Activated CD4-positive, alpha-beta T cell treated with anti-CD3 and anti-CD28 coated beads for 36 hours (primary cell): ENCODE measurements at places on chromosomes 6 and 20. TPM values are rescaled to one million over a fixed set of nuclear protein-coding genes. Genes with fewer than 3 reads are reported as not detected.

Gene FKBP1A
- 265 TPM for total RNA-seq

Gene HUS1B
- 0.42 TPM for total RNA-seq

Gene KHDC1L
- not detected for total RNA-seq

Gene MAS1
- not detected for total RNA-seq

Gene CD2AP
- 28.4 TPM for total RNA-seq

Gene DEFB124
- total RNA-seq = not detected

Gene FKBP1C
- total RNA-seq = 0.94 TPM

Gene TCF15
- total RNA-seq = not detected

Gene C2
- total RNA-seq = 1.5 TPM

DNA sequence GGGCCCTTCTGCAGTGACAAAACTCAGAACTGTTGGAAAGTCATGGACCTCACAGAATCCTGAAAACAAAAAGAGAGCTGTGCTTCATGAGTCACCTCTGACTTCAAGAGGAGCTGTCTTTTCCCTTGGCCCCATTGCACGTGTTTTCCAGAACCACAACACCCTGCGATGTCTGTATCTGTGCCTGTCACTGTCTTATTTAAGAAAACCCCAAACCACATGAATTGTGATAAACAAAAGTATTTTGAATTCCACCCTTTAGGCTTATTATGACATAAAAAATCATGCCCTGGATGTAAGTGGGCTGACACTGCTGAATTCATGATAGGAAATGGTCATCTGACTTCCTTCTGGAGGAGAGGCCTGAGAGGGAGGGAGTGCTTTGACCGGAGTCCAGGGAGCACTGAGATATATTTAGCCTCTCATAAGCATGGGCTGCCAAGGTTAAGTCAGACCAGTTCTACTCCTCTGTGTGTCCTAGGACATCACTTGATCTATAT, 96.4 kb upstream of the DUSP22 start:
- H3K27me3 ChIP-seq = no peaks in the 10 kb centered on the region
- H3K27ac ChIP-seq = no peak overlapping the region
- peaks cover 54% of the 10 kb centered on the region for H3K4me1 ChIP-seq
- peak; percentile 84 for DNase-seq

DNA sequence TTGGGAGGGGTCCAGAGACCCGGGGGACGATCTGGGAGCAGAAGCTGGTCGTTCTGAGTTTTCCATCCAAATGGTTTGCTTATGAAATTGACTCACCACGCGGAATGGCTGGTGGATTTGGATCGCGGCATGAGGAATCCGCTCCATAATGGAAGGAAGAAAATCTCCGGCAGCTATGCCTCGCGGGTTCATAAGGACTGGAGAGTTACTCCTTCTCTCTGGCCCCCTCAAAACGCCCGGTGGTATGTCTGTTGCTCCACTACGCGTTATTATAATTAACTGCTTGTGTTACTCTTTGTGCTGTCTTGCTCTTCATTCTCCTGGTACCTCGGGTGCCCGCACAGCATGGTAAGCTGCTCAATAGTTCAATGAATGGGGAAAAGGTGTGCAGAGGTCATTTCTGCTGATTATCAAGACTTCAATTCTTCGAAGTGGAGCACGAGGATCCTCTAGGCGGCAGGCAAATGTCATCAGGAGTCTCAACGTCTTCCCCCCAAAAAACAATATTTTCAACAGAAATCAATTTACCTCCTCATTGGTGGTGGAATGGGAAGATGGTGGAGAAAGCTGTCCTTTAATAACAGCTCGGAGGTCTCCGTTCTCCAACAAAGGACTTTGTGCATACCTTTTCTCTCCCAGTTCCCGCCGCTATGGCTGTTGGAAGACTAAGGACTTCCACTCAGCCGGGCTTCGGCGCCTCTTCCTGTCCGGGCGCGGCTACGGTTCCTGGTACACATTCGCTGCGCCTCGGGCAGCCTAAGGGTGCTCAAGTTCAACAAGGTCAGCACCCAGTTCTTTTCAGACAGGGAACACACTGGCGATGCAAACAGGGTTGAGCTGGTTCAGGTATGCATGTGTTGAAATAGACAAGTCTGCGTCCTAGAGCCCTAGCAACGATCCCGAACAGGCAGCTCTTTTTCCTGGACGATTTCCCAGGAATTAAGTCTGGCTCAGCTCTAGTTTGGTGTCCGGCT, 9.2 kb upstream of the PRSS16 start:
- peaks cover 7% of the 10 kb centered on the region for H3K36me3 ChIP-seq
- H3K4me1 ChIP-seq = peaks cover 24% of the 10 kb centered on the region
- peak; percentile 19 for DNase-seq
- H3K27ac ChIP-seq = no peak overlapping the region

- H3K27ac ChIP-seq = no peak overlapping the region
- no peak overlapping the region for H3K4me3 ChIP-seq
- DNase-seq = no peak
- H3K4me1 ChIP-seq = no peaks in the 10 kb centered on the region
- H3K36me3 ChIP-seq = no peaks in the 10 kb centered on the region
Measured at GRCh38 chr20:10857352-10858070, 183.7 kb upstream of the JAG1 start.

- H3K4me1 ChIP-seq = peaks cover 2% of the 10 kb centered on the region
- H3K27me3 ChIP-seq = no peaks in the 10 kb centered on the region
- H3K27ac ChIP-seq = no peak overlapping the region
- H3K36me3 ChIP-seq = no peaks in the 10 kb centered on the region
Measured at GRCh38 chr6:147173675-147174308, 30.4 kb upstream of the STXBP5 start.

DNA sequence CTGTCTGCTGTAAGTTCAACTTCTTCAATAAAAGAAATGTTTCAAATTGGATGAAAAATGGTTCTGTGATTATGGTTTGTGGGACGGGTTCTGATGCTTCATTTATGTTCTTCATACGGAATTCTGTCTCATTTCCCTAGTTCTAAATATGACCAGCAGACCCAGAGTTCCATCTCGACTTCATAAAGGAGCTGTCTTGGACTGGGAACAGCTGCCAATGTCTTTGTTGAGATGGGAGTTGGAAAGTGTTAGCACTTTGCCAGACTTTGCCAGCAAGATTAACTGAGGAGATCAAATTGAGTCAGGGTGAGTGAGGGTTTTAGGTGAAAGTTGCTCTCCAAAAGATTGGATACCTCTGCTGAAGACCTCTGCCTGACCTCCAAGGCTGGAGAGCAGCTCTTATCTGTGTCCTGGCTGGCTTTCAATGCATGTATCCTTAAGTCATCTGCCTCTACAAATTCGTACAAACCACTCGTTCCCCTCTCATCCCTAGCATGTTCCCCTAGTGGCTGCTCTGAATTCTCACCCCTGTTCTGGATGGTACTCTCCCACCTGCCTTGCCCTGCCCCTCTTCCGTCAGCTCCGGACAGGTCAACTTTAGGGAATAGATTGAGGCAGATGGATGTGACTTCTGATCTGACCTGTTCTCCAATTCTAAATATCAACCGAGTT, at the start of gene EFCAB8:
Gene EFCAB8, plus strand, starts transcription at position 223 of the 672 bp plus-strand sequence. CDS start 4,870 bp downstream, outside the sequence.
- peaks cover 20% of the 10 kb centered on the region for H3K4me1 ChIP-seq
- no peak within 1 kb of the TSS for H3K4me3 ChIP-seq
- peak within 1 kb of the TSS; percentile 63 for H3K27ac ChIP-seq
- DNase-seq = no peak
- no peaks in the 10 kb centered on the region for H3K27me3 ChIP-seq

DNA sequence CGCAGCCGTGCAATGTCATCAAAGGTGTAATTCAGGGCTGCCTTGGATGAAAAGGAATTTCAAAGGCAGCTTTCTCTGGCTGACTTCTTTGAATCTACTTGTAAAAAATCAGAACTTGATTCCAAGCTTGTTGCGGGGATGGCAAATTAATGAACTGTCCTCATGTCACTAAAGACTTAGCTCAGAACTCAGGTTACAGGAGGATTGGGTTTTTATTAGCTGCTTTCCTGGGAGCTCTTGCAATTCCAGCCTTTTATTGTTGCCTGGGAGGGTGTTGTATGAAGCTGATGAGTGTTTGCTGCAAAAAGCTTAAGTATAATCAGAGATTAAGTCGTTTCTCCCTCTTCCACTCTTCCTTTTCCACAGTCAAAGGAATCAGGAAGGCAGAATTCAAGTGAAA, 113.0 kb upstream of the CDH4 start:
- H3K27me3 ChIP-seq = peaks cover 7% of the 10 kb centered on the region
- no peaks in the 10 kb centered on the region for H3K36me3 ChIP-seq
- no peaks in the 10 kb centered on the region for H3K4me1 ChIP-seq
- H3K27ac ChIP-seq = no peak overlapping the region

GRCh38 chr6:167120583-167120903, 2.4 kb upstream of the CCR6 start:
- no peak for DNase-seq
- H3K4me3 ChIP-seq = no peak overlapping the region
- peaks cover 64% of the 10 kb centered on the region for H3K4me1 ChIP-seq

GRCh38 chr20:14051454-14051853, 56.1 kb downstream of the MACROD2 start:
- H3K27me3 ChIP-seq = peaks cover 4% of the 10 kb centered on the region
- no peaks in the 10 kb centered on the region for H3K36me3 ChIP-seq
- no peak overlapping the region for H3K4me3 ChIP-seq
- DNase-seq = no peak

DNA sequence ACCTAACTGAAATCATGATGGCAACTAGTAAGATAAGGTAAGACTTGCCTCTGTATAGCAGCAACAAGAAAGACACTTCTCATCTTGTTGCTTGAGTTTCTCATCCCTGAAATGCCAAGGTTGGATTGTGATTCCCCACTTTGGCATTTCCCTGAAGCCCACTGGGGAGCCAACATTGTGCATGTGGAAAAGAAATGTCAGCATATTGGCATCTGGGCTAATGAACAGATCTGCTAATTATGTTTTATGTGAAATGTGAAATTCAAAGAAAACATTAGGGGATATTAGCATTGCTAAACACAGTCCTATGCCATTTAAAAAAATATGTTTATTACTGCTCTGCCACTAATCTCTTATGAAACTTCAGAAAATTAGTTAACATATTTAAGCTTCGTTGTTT, 126.3 kb upstream of the PCSK2 start:
- H3K4me1 ChIP-seq = no peaks in the 10 kb centered on the region
- H3K4me3 ChIP-seq = no peak overlapping the region
- no peak for DNase-seq
- no peaks in the 10 kb centered on the region for H3K27me3 ChIP-seq
- no peaks in the 10 kb centered on the region for H3K36me3 ChIP-seq
- no peak overlapping the region for H3K27ac ChIP-seq

DNA sequence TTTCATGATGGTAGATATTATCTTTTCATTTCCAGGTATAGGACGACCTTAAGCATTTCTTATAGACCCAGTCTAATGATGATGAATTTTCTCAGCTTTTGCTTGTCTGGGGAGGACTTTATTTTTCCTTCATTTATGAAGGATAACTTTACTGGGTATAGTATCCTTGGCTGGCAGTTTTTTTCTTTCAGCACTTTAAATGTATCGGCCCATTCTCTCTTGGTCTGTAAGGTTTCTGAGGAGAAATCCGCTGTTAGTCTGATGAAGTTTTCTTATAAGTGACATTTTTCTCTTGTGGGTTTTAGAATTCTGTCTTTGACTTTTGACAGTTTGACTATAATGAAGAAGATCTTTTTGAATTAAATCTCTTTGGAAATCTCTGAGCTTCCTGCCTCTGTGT, 144.7 kb upstream of the SLC22A23 start:
- peaks cover 30% of the 10 kb centered on the region for H3K27me3 ChIP-seq
- no peaks in the 10 kb centered on the region for H3K4me1 ChIP-seq
- no peak overlapping the region for H3K27ac ChIP-seq

DNA sequence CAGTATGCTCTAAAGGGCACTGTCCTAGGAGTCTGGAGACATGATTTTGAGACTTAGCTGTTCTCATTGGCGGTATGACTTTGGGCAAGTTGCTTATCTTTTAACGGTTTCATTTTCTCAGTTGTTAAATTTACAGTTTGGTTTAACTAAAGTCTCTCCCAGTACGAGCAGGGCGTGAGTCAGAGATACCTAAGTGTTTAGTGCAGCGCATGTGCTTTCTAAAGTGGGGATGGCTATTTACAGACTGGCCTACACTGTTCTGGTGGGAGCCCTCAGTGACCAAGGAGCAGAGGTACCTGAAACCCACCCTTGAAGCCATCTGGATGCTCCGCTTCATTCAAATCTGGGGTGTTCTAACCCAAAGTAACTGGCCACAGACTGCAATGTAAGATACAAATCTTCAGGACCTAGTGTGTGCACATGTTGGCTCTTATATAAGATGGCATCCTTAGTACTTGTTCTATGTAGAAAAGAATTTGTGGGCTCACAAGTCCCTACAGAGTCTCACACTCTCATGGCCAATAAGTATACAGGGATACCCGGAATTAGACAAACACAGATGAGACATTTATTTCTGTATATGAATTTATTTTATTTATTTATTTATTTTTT, 10.7 kb downstream of the MSH5 start:
- no peaks in the 10 kb centered on the region for H3K27me3 ChIP-seq
- H3K36me3 ChIP-seq = peaks cover 29% of the 10 kb centered on the region
- H3K4me3 ChIP-seq = no peak overlapping the region
- no peak for DNase-seq
- H3K4me1 ChIP-seq = no peaks in the 10 kb centered on the region

DNA sequence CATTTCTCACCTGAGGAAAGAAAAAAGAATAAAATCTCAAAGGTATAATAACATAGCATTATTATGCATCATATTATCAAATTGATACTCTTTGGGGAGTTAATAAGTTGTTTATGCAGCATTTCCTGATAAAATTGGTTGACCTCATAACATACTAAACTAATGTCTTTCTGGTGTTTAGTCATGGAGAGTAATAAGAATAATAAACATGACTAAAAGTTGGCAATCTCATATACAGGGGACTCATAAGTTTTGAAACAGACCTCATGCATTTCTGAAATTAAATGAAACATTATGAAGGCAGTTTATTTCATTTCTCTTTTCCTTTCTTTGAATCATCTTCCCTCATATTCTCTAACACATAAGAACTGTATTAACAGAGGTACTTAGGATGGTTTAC, 60.5 kb upstream of the PRDM1 start:
- no peaks in the 10 kb centered on the region for H3K36me3 ChIP-seq
- no peak overlapping the region for H3K27ac ChIP-seq
- peaks cover 2% of the 10 kb centered on the region for H3K4me1 ChIP-seq
- no peak for DNase-seq
- no peak overlapping the region for H3K4me3 ChIP-seq
- peaks cover 10% of the 10 kb centered on the region for H3K27me3 ChIP-seq

GRCh38 chr6:78594668-78595066, 272.7 kb upstream of the IRAK1BP1 start:
- no peaks in the 10 kb centered on the region for H3K27me3 ChIP-seq
- H3K4me3 ChIP-seq = no peak overlapping the region
- H3K36me3 ChIP-seq = no peaks in the 10 kb centered on the region

DNA sequence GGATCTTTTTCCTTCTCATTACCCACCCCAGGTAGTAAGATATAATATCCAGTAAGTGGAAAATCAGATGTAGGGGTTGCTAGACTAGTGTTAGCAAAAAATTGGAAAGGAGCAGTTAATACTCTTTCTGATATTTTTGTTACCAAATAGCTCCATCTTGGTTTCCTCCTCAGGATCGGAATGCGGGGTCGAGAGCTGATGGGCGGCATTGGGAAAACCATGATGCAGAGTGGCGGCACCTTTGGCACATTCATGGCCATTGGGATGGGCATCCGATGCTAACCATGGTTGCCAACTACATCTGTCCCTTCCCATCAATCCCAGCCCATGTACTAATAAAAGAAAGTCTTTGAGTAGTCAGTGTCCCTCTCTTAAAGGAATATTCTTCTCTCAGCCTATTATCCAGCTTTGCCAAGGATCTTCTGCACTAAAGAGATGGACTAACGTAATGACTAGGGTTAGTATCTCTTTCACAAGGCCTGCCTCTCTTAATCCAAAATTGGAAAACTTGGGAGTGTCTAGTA, 1.5 kb downstream of the ROMO1 start:
- peaks cover 64% of the 10 kb centered on the region for H3K36me3 ChIP-seq
- peak overlapping the region; percentile 87 for H3K4me3 ChIP-seq
- H3K27me3 ChIP-seq = no peaks in the 10 kb centered on the region

- H3K27me3 ChIP-seq = no peaks in the 10 kb centered on the region
- DNase-seq = peak; percentile 54
- peaks cover 2% of the 10 kb centered on the region for H3K36me3 ChIP-seq
- peaks cover 68% of the 10 kb centered on the region for H3K4me1 ChIP-seq
- peak overlapping the region; percentile 4 for H3K4me3 ChIP-seq
Measured at GRCh38 chr6:42378125-42378524, 73.6 kb downstream of the TRERF1 start.
